ENCODE measurements at places on chromosomes 1 and 21. TPM values are rescaled to one million over a fixed set of nuclear protein-coding genes. Genes with fewer than 3 reads are reported as not detected.

LCK gene
- 0.09 TPM for total RNA-seq

MYBPH gene
- total RNA-seq, result not detected

CD244 gene
- 0.09 TPM for total RNA-seq

THEMIS2 gene
- total RNA-seq, result 3.1 TPM

S100A7A gene
- not detected for total RNA-seq

GUCA2A gene
- not detected for total RNA-seq

Data from endothelial cell of coronary artery (primary cell).